AG10803 (cell line): ENCODE measurements at places on chromosomes 2 and 18.

DNA sequence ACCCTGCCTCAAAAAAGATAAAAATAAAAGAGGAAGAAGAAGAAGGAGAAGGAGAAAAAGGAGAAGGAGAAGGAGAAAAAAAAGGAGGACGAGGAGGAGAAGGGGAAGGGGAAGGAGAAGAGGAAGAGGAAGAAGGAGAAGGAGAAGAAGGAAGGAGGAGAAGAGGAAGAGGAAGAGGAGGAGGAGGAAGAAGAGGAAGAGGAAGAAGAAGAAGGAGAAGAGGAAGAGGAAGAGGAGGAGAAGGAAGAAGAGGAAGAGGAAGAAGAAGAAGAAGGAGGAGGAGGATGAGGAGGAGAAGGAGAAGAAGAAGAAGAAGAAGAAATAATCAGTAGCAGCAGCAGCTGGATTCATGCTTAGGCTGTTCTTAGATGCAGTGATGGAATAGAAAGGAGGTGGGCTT is 159.7 kb downstream of the TFCP2L1 start:
- no peak for DNase-seq

- no peak for DNase-seq
Observed at GRCh38 chr2:46498681-46499080, 19.3 kb downstream of the TMEM247 start.

DNA sequence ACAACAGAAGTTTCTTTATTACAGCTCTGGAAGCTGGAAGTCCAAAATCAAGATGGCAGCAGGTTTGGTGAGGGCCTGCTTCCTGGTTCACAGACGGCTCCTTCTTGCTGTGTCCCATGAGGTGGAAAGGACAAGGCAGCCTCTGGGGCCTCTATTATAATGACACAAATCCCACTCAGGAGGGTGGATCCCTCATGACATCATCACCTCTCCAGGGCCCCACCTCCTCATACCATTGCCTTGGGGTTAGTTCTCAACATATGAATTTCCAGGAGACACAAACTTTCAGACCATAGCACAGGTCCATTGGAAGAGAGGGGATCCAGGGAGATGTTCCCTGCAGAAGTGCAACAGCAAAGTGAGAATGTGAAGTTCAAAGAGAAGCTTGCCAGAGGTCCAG is 202.8 kb downstream of the TFCP2L1 start:
- no peak for DNase-seq

DNA sequence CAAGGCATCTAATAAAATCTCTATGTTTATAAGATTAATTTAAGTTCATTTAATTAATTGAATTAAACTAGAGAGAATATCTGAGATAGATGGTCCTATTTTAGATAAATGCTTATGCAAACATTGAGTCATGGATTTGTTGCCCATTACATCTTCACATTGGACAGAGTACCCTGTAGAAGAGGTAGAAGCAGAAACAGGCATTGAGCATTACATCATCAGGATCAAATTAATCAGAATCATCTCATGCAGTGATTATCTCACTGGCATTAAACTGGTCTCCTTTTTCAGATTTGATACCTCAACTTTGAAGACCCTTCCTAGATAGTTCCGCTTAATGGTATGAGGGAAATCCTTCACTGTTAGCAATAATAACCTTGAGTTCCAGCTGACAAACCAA is 469.6 kb upstream of the VRK2 start:
- no peak for DNase-seq

GRCh38 chr2:203535784-203536585 is 884 bp upstream of the RAPH1 start:
- peak; percentile 78 for DNase-seq

DNA sequence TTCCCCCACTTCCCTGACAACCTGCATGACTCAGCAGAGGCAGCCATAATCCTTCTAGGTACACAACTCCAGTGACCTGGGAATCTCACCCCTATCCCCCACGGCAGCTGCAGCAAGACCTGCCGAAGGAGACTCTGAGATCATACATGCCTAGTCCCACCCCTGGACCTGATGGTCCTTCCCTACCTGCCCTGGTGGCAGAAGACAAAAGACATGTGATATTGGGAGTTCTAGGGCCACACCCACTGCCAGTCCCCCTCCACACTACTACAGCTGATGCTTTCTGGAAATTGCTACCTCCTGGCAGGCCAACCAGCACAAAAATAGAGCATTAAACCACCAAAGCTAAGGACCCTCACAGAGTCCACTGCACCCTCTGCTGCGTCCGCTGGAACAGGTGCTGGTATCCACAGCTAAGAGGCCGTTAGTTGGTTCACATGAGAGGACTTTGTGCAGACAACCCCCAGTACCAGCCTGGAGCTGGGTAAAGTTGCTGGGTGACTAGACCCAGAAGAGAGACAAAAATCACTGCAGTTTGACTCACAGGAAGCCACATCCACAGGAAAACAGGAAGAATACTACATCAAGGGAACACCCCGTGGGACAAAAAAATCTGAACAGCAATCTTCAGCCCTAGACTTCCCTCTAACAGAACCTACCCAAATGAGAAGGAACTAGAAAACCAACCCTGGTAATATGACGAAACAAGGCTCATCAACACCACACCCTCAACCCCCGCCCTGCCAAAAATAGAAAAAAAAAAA is 12.5 kb downstream of the MARCO start:
- DNase-seq: no peak

- no peak for DNase-seq
Observed at GRCh38 chr2:65275141-65275915, 47.7 kb downstream of the ACTR2 start.

GRCh38 chr2:10960606-10961489 is 49.1 kb downstream of the KCNF1 start:
- no peak for DNase-seq

DNA sequence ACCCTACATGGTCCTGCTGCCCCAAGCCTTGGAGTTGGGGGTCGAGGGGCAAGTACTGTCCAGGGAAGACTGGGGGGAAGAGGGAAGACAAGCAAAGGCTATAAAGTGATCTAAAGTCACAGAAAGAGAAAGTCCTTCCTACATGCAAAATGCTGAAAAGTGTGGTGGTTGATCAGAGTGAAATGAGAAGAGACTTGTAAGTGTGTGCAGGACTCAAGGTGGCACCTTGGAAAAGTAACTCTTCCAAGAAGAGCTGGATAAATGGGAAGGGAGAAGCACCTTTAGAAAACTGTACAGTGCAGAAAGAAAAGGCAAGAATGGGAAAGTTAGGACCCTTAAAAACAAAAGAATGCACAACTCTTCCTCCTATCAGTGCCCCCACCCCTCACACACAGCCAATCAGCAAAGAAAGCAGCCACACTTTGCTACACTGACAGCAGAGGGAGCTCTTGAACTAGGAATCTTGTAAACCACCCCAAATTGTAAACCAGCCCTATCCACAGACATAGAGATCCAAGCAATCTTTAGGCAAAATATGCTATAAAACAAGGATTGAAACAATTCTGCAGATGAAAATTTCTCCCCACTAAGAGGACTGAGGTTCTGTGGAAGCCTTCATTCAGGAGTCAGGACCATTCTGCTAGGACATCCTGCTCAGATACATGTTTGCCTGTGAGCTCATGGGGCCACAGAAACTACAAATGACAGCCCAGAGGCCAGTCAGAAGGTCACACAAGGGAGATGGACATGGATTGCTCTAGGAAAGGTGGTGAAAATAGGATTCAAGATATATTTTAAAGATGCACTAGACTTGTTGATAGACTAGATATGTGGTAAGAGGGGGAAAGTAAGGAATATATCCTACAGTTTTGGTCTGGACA is 146.4 kb downstream of the FTCDNL1 start:
- DNase-seq: peak; percentile 34

- DNase-seq: no peak
Observed at GRCh38 chr18:14945984-14946383, 198.0 kb downstream of the ANKRD30B start.

DNA sequence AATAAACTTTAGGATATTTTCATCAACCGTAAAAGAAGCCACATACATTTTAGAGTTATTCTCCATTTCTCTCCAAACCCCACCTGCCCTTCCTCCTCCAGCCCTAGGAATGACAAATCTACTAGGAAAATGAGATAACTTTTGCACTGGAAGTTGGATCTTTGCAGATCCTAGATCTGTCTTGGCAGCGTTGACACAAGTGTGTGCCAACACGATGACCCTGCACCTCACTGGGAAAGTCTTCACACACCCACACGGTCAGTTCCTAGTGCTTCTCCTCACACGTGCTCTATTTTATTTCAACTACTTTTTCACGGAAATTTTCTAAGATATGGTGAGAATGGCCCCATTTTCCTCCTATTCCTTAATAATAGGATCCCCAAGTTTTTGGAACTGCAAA is 14.1 kb upstream of the HPCAL1 start:
- no peak for DNase-seq

DNA sequence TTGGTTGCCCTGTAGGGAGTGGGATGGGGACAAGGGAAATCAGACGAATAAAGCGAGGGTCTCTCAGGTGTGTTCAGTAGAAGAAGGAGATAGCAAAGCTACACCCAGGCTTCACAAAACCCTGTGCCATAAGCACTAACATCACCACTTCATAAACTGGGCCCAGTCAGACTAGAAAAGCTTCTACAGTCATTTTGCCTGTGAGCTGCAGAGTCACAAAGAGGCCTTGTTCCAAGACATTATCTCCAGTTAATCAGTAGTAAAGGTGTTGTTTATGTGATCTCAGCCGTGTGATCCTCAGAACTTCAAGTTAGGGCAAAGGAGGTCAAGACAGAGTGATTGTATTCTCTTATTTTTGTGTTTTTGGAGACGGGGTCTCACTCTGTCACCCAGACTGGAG is 148.0 kb downstream of the GALR1 start:
- no peak for DNase-seq

DNA sequence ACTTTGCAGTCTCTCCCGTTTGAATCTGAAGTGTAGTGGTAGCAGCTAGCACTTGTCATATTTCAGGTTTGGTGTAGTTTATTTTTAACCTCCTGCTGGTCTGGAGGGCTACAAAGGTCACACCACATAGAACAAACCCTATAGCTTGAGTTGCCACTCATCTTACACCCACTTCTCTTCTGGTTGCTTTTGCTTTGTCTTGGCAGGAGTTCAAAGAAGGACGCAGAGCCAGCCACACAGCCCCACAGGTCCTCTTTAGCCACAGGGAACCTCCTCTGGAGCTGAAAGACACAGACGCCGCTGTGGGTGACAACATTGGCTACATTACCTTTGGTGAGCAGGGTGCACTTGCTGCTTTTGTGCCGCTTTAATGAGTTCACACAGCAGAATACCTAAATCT is 15.6 kb upstream of the GPBAR1 start:
- DNase-seq: no peak

- no peak for DNase-seq
Observed at GRCh38 chr2:50722776-50723175, 309.2 kb downstream of the NRXN1 start.
